ENCODE measurements at places on chromosomes 3 and 15.
A peak's percentile ranks its signal among the peaks of the same experiment; 100 is the strongest.

- DNase-seq, result no peak
Observed at GRCh38 chr3:115595611-115596275, 27.6 kb upstream of the GAP43 start.

GRCh38 chr3:171101982-171102641 is 75.6 kb upstream of the SLC2A2 start:
- no peak for DNase-seq

DNA sequence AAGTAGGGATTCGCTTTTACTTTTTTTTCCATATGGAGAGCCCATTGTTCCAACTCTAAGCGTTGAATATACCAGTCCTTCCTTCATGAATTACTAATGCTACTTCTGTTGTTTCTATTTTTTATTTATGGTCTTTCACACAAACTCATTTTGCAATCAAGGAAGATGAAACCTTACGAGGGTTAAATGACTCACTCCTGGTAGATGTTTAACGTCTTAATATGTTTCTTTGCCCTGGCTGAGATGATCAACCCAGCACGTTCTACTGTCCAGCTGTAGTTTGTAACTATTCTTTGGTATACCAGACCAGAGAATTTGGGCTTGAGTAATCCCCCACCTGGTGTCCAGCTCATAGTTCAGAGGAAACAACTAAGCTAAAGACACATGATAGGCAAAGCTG is 23.1 kb downstream of the CDCP1 start:
- no peak for DNase-seq

GRCh38 chr3:16633948-16634347 is 28.7 kb upstream of the DAZL start:
- no peak for DNase-seq

DNA sequence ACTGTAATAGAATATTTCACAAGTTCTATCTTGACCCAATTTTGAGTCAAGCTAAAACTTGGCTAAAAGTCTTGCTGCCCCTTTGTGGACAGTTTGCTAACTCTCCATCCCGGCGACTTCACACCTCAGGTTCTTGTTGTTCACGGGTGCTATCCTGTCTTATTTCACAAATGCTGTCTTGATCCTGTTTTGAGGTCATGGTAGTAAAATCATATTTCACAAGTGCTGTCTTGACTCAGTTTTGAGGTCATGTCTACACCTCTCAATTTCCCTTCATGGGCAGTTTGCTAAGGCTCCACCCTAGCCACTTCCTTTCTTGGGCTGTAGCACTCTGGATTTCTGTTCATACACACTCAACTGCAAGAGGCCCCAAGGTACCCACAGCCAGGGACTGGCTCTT is 45.0 kb upstream of the GK5 start:
- DNase-seq, result no peak

DNA sequence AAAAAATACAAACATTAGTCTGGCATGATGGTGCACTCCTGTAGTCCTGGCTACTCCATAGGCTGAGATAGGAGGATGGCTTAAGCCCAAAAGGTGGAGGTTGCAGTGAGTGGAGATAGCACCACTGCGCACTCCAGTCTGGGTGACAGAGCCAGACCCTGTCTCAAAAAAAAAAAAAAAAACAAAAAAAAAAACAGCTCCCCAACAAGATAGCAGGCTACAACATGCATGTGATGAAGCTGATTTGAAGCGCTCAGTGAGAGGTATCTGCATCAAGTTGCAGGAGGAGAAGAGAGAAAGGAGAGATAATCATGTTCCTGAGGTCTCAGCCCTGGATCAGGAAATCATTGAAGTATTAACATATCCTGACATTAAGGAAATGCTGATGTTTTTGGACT is 608 bp upstream of the PPCDC start:
- no peak for DNase-seq

GRCh38 chr3:128316481-128316891 is 150.2 kb downstream of the DNAJB8 start:
- DNase-seq, result no peak

- no peak for DNase-seq
Observed at GRCh38 chr3:47260605-47261004, 22.0 kb downstream of the KIF9 start.

DNA sequence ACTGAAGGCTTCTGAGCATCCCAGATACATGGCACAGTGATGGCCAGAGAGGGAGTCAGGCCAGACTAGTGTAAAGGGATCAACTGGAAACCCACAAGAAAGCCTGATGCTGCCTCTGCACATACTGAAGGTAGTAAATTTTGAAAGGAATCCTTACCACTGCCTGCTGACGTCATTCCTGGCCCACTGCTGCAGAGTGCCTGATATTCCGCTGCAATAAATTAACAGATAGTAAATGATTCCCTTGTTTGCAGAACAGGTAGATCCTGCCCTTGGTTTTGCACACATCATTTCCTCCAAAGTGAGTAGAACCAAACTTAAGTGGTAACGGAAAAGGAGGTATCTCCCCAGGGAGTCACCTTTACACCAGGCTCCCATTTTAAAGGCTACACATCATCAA is 146.7 kb downstream of the FBN1 start:
- no peak for DNase-seq

- no peak for DNase-seq
Observed at GRCh38 chr3:5002871-5003247, 23.6 kb downstream of the BHLHE40 start.

GRCh38 chr3:79405183-79405582 is 362.6 kb downstream of the ROBO1 start:
- DNase-seq, result no peak

GRCh38 chr3:6062261-6063187 is 798.4 kb upstream of the GRM7 start:
- DNase-seq, result no peak

- no peak for DNase-seq
Observed at GRCh38 chr3:197713477-197713822, 23.3 kb downstream of the RUBCN start.

- DNase-seq, result no peak
Observed at GRCh38 chr3:126434264-126434590, 39.5 kb downstream of the CFAP100 start.

- DNase-seq, result no peak
Observed at GRCh38 chr3:67976663-67977062, 322.3 kb upstream of the SUCLG2 start.

DNA sequence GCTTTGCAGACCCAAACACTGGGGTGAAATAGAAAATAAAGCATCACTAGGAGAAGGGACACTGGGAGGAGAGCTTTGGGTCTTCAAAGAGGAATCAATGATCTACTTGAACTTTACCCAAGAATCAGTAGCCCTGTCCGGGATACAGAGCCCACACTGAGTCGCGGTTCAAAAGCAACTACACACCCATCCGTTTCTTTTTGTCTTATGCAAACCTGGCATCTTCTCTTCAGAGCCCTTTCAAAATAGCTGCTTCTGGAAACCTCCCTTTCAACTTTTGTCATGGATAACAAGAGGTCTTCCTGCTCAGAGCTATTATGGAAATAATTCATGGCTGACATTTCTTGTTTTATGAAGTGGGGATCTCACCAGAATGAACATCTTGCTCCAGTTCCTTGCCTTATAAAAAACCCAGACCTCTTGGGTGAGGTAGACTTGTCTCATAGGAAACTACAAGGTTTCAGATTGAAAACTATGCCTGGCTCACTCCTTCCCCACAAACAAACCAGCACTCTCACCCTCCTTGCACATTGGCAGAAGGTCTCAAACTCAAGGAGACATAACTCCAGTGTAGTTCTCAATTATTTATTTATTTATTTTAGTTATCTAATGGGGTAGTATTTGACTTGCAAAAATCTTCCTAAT is 115.1 kb upstream of the ARHGEF3 start:
- DNase-seq, result no peak

DNA sequence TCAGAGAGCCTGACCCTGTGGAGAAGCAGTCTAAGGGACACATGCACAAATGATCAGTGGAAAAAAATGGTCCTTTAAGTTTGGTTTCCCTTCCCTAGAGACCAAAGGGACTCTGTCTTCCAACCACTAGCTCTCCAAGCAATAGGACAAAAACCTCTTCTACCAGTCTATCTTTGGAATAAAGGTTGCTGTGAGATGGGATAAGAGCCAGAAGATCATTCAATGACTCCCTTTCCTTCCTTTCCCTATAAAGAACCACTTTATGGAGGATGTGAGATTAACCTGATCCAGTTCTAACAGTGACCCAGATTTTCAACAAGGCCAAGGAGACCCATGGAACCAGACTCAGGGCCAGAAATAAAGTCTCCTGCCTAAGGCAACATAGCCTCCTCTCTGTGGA is 74.8 kb downstream of the DHX30 start:
- DNase-seq, result no peak

GRCh38 chr15:94238539-94239118 is 7.3 kb downstream of the MCTP2 start:
- DNase-seq, result no peak

DNA sequence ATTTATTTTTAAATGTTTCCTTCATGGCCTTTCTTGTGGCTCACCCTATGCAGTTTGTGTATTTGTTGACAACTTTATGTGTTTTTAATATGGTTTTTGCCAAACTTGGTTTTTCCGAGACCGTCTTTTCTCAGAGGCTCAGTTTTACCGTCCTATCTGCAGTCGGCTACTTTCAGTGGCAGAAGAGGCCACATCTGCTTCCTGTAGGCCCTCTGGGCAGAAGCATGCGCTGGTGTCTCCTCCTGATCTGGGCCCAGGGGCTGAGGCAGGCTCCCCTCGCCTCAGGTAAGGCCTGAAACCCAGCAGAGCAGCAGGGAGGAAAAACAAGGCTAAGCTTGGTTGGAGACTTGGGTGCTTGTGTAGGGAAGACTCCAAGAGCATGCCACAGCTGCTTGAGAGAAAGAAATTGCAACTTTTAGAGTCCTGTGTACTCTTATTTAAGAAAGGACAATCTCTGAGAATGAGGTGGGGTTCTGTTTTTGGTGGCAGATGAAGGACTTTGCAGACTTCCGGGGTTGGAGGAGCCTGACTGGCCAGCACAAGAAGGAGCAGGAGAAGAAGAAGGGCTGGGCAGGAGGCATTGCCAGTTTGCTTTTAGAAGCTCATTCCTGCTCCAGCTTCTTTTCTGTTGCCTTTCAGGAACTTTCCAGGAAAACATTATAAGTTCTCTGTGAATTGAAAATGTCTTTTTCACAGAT is at the start of gene TIGIT:
TSS of gene TIGIT (plus strand) at position 191 of the 698 bp plus-strand sequence. CDS start at position 225, 34 bp downstream.
- no peak for DNase-seq

GRCh38 chr15:30865257-30865656 is 38.5 kb upstream of the FAN1 start:
- no peak for DNase-seq

DNA sequence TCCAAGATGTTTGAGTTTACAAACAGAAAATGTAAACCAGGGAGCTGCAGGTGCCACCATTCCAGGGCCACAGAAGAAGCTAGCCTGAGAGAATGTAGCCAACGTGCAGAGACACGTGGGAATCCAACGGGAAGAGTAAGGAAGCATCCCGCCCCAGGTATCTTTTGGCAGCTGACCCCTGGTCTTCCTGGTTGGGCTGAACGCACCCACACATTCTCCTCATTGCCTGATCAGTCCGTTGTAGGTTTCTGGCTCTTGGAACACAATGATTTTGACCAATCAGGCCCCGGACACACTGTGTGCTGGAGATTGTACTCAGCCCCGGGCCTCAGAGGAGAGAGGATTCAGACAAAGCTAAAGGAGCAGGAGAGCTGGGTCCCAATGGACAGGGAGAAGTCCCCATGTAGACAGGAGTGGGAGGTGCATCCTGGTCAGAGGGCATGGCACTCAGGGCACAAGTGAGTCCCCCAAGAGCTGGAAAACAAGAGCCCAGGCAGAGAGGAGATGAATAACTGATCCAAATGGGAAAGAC is 102.3 kb downstream of the TPRA1 start:
- DNase-seq, result no peak

- DNase-seq, result no peak
Observed at GRCh38 chr15:37106490-37107001, 6.2 kb upstream of the MEIS2 start.

- no peak for DNase-seq
Observed at GRCh38 chr3:196067439-196067838, 14.5 kb downstream of the TFRC start.

GRCh38 chr3:10867384-10867783 is 51.4 kb downstream of the SLC6A11 start:
- DNase-seq, result no peak

DNA sequence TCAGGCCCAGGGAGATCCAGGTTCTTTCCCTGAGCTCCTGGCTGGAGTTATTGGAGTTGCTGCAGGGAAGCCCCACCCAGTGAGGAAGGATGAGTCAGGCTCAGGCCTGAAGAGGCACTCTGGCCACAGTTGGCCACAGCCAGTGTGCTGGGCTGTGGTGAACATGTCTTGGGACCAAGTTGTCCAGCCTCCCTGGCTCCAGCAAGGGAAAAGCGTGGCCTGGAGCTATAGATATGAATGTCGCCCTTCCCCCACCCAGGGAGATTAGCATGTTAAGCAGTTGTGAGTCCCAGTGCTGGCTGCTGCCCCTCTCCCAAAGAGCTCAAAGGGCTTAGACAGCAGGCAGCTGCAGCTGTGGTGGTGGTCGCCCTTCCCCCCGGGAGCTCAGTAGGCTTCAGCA is 963.2 kb downstream of the ROBO2 start:
- no peak for DNase-seq

DNA sequence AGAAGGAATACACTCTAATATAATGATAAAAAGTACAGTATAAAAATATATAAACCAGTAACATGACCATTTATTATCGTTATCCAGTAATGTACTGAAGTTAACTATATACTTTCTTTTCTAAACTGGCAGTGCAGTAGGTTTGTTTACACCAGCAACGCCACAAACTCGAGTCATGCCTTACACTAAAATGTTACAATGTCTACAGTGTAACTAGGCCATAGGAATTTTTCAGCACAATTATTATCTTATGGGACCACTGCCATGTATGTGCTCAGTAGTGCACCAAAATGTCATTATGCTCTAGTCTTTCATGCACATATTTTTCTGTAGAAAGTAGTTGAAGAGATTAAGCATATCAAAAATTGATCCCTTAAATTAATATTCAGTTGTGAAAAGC is 609.8 kb upstream of the BCHE start:
- peak; percentile 6 for DNase-seq

DNA sequence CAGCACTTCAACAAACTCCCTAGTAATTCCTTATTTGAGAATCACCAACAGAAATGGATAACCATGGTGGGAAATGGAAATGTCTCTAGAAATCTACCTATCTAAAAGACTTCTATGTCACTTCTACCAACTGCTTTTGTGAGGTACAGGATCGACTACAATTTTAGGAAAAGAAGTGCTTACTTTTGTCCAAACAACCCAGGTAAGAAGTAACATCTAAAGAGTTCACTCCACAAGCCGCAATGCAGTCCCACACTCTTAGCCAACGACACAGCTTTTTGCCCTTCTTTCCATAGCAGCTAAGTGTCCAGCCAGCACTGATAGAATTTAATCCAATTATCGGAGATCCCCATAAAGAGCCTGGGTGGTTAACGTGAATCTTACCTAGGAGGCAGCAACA is 28.1 kb downstream of the ANXA2 start:
- no peak for DNase-seq

DNA sequence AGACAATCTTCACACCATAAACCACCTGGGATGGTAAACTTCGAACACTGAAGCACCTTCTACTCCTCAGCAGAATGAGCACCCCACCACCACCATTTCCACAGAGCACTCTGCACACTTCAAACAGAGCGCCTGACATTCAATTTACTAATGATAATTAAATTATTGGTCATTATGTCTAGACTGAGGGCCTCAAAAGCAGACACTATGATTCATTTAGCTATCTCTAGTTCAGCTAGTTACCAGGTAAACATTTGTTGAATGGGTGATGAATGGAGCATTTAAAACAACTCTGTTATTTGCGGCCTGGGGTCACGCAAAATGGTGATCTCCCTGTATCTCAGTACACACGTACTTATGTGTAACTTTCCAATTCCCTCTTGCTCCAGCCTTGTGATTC is 40.9 kb downstream of the ACAP2 start:
- DNase-seq, result no peak

- no peak for DNase-seq
Observed at GRCh38 chr3:111884411-111885018, 25.4 kb downstream of the PHLDB2 start.

- DNase-seq, result no peak
Observed at GRCh38 chr3:180633722-180634121, 31.8 kb downstream of the TTC14 start.

Measured in urinary bladder (tissue), 4 donors.